ENCODE measurements at places on chromosomes 16 and 17.

DNA sequence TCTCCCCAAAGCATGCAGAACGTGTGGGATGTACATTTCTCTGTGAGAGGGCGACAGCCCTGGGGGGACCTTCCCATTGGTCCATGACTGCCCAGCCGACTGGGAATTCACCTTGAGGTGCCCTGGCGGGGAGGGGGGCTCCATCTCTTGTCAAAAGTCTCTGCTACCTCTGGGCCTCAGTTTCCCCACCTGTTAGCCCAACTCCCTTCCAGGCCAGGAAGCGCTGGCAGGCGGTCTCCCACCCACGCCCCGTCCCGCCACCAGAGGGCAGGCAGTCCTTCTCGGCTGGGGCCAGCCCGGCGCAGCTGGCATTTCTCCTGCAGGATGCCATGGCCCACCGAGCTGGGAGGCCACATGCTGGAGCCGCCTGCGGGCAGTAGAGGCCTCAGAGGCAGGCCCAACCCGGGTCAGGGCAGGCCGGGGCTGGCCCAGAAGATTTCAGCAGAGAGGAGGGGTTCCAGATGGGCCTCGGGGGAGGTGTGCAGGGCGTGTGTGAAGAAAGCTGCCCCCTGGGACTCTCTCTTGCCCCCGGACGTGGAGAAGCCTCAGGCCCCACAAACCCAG lies 16.6 kb downstream of the CD7 start:
- no peak for DNase-seq

- no peak for DNase-seq
Measured at GRCh38 chr17:73311428-73311780, 397 bp downstream of the CDC42EP4 start.

DNA sequence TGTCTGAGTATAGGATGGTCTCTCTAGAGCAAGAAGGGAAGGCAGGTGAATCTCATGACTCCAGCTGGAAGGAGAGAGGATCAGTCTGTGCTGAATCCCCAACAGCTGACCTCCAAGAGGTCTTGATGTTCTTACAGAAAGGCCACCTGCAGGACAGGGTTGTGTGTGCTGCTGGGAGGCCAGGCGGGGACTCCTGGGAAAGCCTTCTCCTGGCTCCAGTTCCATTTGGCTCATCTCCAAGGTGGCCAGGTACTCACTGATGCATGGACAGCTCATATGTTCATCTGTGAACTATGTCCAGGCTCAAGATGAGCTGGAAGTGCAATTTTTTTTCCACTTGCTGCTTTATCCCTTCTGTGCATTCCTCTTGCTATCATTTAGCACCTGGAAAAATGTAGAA lies 730.2 kb upstream of the RBFOX1 start:
- no peak for DNase-seq

DNA sequence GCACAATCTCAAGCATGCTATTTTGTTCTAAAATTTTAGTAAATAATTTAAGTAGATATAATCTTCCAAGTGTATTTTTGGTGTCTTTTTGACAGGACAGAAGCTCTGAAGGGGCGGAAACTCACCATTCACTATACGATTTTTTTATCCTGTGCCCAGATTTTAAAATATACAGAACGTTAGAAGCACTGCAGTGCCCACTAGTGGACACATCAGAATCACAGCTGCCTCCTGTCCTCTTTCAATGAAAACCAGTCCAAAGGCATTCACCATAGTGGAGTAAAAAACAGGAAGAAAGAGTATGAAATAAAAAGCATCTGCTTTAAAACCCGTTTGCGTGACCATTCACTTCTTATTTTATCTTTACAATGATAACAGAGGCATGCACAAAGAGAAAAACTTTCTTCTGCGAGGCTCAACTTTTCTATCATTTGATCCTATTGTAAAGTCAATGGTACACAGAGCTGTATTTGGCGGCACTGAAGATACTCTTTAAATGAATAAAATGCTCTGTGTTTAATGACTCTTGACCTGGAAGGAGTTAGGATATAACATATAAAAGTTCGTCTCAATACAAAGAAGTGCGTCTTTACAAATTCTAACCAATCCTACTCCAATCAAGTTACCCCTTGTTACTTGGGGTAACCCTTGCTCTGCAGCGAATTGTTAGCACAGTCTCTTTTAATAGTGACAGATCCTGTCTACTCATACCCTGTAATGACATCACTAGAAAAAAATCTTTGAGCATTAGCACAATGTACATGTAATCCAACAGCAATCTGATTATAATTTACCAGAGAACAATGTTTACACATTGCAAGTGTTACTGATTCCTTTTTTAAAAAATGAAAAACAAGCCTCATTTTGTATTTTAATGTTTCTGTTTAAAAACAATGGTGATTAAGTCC lies 339.8 kb upstream of the PSMD7 start:
- peak; percentile 24 for DNase-seq

DNA sequence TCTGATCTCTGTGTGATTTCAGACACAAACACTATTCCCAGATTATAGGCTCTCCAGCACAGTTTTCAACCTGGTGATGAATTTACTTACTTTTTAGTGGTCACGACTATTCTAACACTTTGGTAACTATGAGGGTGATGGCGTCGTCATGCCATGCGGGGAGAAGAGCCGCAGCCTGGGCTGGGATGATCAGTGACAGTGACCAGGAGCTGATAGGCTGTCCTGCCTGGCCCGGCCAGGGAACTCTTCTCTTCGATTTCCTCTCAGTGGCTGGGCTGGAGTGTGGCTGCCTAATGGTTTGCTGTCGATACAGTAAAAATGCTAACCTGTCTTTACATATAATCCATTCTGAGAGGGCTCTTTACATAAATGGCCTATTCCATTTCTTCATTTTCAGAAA lies 113.1 kb downstream of the IRX3 start:
- DNase-seq, result no peak

DNA sequence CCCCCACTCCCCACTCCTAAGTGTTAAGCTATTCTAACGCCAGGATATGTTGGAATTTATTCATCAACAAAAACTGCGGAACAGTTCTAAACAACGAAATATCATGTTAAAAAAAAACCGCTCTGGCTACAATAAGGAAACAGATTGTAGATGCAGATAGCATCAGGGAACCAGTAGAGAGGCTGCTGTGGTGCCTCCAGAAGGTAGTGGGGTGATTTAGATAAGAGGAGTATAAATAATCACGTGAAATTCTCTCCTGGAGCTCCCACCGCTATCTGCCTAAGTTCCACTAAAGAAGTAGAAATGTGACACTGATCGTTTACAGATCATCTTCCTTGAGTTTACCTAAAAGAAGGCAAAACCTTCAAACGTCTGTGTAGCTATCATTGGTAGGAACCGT lies 8.0 kb downstream of the AHSP start:
- no peak for DNase-seq

GRCh38 chr16:5108505-5109158 lies 11.0 kb upstream of the EEF2KMT start:
- no peak for DNase-seq

DNA sequence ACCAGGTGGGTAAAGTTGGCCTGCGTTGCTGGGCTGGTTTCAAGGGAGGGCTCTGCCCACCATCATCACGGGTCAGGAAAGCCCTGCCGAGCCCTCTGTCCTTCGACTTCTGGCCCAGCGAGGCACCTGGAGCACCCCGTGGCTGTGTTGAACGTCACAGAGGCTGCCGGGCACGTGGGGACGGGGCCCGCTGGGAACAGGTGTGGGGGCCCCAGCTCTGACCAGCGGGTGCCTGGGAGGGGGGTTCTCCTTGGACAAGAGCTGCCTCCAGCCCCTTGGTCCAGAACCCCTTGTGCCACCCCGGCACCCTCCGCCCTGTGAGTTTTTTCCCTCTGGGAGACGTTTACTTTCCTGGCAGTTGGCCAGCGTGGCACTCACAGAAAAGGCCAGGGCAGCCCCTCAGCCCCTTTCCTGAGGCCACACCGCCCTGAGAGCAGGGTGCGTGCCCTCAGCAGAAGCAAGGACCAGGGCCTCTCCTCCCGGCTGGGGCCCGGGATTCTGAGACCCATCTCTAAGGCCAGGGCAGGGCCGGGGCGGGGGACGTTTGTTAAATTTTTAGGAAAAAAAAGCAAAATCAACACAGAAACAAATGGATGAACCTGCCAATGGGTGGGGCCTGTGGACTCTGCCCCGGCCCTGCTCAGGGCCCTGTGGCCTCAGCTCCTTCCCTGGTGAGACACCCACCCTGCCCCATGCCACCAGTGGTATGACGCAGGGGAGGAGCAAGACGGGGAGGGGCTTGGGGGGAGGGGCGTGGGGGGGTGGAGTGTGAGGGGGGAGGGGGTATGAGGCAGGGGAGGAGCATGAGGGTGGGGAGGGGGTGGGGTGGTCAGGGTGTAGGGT lies 31.3 kb upstream of the GNG13 start:
- no peak for DNase-seq

GRCh38 chr16:5347561-5347960 lies 250.0 kb upstream of the EEF2KMT start:
- no peak for DNase-seq

- no peak for DNase-seq
Measured at GRCh38 chr16:1182316-1182671, 29.4 kb downstream of the CACNA1H start.

GRCh38 chr16:84369105-84369504 lies 767 bp downstream of the ATP2C2 start:
- no peak for DNase-seq

- DNase-seq, result no peak
Measured at GRCh38 chr17:34680151-34680550, 100.8 kb downstream of the TMEM132E start.

- DNase-seq, result no peak
Measured at GRCh38 chr17:38461683-38462082, 33.4 kb downstream of the ARHGAP23 start.

DNA sequence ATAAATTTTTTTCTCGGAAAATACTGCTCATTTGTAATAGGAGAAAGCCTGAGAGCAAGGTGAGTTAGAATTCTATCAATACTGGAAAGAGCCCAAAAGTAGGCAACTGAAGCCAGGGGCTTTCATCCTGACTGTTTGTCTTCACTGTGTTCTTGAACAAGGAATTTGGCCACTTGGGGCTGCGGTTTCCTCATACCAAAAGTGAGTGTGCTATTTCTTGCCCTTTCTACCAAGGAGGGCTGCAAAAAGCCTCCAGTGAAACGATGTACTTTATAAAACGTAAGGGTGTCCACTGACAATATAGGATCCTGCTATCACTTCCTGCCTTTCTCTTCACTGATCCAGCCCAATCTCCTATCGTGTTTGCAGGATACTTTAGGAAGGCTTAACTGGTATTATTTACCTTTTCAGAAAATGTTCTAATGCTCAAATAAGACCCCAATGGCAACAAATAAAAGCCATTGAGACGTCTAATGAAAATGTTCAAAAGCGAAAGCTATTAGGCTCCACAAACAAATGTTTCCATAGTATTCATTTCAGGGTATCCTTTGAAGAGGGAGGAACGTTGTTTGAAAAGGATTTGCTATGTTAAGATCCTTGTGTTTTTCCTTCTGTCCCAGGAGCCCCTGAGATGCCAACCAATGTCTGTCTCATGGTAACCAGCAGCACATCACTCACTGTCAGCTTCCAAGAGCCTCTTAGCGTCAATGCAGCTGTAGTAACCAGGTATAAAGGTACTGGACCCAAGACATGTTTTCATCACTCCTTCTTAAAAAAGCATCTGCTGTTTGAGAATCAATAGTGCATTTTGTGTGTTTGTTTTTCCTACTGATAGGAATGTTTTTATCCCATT lies 219.3 kb upstream of the NOG start:
- DNase-seq, result no peak

DNA sequence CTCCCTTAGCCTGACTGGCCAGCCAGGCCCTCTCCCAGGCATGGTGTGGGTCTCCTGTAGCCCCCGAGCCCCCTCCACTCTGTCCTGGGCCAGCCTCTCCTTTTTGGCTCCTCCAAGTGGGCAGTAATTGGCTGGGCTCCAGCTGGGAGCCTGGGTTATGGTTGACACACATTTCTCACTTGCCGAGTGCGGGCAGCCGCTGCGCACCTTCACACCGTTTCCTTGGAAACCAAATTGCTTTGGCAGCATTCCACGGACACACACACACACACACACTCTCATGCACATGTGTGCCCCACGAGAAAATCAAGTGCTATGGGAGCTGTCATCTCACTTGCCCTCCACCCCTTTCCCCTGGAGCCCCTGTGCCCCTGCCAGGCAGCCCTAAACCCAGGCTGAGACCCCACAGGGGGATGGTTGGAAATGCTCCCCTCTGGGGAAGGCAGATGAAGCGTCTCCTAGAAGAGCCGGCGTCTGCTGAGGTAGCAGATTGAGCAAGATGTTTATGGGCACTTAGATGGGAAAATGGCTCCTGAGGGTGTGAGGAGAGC lies 402.7 kb upstream of the TNRC6C start:
- DNase-seq, result no peak

GRCh38 chr17:69346766-69347165 lies 19.8 kb upstream of the ABCA5 start:
- no peak for DNase-seq

- DNase-seq, result no peak
Measured at GRCh38 chr17:49337884-49338283, 24.2 kb downstream of the ZNF652 start.

DNA sequence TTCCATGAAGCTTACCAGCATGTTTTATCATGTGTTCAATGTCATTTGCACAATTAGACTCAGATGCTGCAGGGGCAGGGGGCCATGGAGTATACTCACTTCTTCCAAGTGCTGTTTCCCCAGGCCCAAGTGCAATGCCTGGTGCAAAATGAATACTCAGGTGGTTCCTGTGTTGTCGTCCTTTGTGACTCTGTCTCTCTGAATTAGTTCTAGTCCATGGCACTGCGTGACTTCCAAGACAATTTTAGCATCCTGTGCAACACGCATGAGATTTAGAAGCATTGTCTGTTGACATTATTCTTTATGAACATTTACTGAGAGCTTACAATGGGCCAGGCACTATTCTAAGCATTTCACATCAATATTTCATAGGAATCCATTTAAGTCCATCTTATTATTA lies 769.7 kb upstream of the RBFOX1 start:
- DNase-seq, result no peak

- peak; percentile 57 for DNase-seq
Measured at GRCh38 chr17:14201021-14201987, 35.4 kb downstream of the CDRT15 start.

GRCh38 chr17:76261421-76262215 lies 3.5 kb upstream of the UBALD2 start:
- DNase-seq, result no peak

DNA sequence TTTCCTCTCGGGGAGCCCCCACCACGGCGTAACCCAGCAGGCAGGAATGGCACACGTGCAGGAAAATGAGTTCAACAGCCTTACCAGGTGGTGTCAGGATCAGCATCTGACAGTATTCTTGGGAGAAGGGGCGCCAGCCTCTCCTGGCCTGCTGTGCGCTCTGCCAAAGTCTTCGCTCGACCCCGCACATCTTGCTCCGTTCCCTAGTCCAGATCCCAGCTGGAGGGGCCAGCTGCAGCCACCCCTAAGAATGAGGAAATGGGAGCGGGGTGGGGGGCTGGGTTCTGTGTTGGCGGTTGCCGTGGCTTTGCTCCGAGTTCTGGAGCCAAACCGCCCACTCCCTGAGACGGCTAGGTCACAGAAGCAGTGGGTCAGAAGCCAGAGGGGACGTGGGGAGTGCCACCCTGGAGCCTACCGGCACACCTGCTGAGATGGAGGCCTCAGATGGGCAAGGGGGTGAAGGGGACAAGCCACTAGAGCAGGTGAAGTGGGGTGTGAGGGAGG lies at the start of gene CHCT1:
TSS of gene CHCT1 (plus strand) at position 328 of the 504 bp plus-strand sequence. CDS start at position 432, 104 bp downstream.
- DNase-seq, result no peak
